AG08395 (cell line): ENCODE measurements at places on chromosomes 1 and 21.

- DNase-seq: no peak
Observed at GRCh38 chr1:46248122-46248920, 758 bp downstream of the RAD54L start.

DNA sequence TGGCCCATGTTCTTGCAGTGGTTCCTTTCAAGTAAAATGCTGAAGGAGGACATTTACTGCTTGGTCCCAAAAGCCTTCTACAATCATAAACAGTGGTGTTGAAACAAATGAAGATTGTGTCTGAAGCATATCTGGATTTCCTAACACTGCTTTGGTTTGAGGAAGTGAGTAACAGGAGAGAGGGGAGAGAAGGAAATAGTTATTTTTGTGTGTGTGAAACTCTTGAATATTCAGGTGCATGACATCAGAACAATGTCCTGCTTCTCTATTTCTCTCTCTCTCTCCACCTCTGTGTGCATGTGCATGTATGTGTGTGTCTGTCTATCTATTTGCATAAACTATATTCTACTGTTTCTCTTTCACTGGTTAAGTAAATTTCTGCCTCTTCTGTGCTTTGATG lies 61.4 kb upstream of the TNFSF18 start:
- DNase-seq: no peak

DNA sequence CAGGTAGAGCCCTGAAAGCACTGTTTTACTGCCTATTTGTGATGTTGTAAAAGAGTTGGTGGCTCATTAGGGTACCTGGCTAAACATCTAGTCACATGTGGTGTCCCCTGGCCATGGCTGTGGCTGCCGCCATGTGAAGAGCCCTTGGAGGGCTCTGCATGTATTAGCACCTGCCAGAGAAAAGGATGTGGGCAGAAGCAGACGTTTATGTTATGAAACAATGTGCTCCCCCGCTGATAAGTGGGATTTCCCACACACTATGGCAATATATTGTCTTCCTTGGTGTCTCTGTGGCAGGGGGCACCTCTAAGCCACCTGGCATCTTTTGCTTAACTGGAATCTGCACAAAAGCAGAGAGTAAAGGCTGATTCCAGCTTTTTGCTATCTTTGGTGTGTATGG lies 9.6 kb downstream of the TENT5C start:
- no peak for DNase-seq

GRCh38 chr1:177174921-177175634 lies 4.3 kb downstream of the BRINP2 start:
- no peak for DNase-seq

- no peak for DNase-seq
Observed at GRCh38 chr1:5722635-5723164, 269.5 kb downstream of the NPHP4 start.

DNA sequence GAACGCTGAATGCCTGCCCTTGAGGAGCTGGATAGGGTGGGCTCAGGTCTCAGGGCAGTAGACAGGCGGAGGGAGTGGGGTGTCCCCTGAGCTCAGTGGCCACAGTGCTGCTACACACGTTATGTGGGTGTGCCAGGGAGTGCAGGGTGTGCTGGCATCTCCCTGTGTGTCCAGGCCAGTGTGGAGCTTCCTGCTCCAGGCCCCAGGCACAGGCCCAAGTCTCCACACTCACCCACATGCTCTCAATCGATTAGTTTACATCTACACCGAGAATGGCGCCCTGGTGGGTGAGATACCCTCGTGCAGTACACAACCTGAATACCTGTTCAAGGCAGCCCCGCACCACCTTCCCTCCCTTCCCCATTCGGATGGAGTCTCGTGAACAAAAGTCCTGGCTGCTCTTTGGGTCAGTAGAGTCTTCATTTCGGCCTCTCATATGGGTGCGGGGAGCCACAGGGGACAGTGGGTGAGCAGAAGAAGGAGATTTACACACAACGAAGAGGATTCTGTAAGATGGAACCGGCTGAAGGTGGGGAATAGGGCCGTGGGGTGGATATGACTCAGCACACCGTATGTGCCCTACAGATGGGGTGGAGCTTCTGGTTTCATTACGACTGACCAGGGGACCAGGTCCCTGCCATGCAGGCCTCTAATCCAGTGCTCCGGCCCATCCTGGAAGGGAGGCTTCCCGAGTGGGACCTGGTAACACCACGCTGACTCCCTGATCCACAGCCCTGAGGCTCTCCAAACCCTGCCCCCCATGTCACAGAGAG lies 93.3 kb downstream of the SPSB1 start:
- no peak for DNase-seq

GRCh38 chr1:16010837-16011236 lies 6.8 kb downstream of the SRARP start:
- DNase-seq: no peak

GRCh38 chr1:9910076-9910422 lies at the start of gene CTNNBIP1:
CTNNBIP1 (minus strand) TSS chr1:9910269; CDS start chr1:9872064, 38,205 bp downstream.
- DNase-seq: peak; percentile 99

GRCh38 chr1:1940123-1940425 lies 21.0 kb upstream of the TMEM52 start:
- no peak for DNase-seq

DNA sequence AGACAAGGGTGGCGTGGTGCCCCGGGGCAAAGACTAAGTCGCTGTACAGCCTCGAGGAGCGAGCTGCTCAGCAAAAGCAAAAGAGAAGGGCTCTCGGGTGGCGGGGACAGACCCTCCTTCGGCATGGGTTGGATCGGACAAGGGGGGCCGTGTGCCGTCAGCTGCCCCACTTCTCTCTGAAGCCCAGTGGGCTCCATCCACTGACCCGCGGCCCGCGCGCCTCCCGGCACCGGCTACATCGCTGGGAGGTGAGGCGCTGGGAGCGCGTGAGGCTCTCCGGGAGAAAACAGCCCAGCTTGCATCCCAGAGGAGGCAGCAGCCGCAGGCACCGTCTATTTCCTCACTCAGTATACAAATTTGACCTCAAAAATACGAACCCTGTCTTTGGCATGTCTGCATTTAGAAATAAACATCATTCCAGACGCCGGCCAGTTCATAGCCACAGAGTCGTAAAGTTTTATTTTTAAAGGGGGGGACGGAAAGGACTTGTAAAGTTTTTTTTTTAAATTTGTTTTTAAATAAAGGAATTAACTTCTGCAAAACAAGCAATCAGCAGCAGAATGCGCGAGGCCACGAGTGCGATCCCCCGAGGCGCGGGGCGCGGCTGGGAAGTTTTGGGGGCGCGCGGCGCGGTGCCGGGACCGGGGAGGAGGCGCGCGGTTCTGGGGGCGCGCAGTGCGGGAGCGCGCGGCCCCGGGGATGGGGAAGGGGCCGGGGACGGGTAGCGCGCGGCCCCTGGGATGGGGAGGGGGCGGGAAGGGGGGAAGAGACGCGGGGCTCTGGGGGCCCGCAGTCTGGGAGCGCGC lies 689 bp upstream of the GPR137B start:
- DNase-seq: peak; percentile 48

GRCh38 chr1:161195171-161195570 lies 3.7 kb downstream of the ADAMTS4 start:
- DNase-seq: no peak

DNA sequence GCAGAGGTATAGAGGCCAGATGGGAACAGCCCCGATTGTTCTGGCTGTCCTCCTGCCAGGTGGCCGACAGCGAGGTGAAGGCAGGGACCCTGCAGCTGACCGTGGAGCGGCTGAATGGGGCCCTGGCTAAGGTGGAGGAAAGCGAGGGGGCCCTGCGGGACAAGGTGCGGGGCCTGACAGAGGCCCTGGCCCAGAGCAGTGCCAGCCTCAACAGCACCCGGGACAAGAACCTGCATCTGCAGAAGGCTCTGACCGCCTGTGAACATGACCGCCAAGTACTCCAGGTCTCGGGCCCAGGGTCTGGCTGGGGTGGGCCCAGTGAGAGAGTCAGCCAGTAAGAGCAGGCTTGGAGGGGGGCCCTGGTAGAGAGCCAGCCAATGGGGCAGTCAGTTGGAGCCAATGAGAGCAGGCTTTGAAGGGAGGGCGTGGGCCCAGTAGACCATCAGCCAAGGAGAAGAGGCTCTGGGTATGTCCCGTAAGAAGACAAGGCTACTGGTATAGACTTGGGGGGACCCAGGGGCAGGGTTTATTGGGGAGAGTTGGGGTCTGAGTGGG lies 11.3 kb downstream of the MFAP2 start:
- DNase-seq: no peak

GRCh38 chr21:32330784-32331311 lies 32.2 kb downstream of the MRAP start:
- DNase-seq: no peak

GRCh38 chr1:233217832-233218231 lies 77.7 kb downstream of the PCNX2 start:
- no peak for DNase-seq

GRCh38 chr1:236877661-236878060 lies 82.6 kb downstream of the MTR start:
- DNase-seq: no peak

- DNase-seq: peak; percentile 48
Observed at GRCh38 chr1:179550746-179551682, 24.7 kb downstream of the NPHS2 start.

- DNase-seq: no peak
Observed at GRCh38 chr1:37866491-37866890, 7.1 kb upstream of the MTF1 start.

GRCh38 chr1:196608390-196609369 lies at the start of gene KCNT2:
KCNT2 (minus strand) TSS chr1:196608440; CDS start chr1:196608309, 131 bp downstream.
- DNase-seq: peak; percentile 38

DNA sequence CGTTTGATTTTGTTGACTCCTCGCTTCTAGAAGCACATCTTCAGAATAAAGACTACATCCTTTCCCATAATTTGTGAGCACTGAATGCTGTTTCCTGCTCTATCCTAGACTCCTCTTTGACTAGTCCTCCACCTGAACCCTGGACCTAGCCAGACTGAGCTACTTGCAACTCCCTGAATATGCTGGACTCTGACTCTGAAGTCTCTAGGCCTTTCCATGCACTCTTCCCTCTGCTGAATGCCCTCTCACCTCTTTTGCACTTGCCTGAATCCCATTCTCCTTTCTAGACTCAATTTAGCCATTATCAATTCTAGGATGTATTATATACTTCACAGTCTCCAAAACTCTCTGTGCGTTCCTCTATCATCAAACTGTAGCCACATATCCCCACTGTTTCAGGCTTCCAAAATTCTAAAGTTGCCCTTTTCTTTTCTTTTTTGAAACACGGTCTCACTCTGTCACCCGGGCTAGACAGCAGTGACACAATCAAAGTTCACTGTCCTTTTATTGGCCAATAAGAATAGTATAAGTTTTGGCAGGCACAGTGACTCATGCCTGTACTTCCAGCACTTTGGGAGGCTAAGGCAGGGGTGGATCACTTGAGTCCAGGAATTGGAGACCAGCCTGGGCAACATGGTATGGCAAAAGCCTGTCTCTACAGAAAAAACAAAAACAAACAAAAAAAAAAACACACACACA lies 127.0 kb downstream of the LTN1 start:
- no peak for DNase-seq

GRCh38 chr1:68185743-68186142 lies 46.6 kb downstream of the WLS start:
- DNase-seq: no peak

DNA sequence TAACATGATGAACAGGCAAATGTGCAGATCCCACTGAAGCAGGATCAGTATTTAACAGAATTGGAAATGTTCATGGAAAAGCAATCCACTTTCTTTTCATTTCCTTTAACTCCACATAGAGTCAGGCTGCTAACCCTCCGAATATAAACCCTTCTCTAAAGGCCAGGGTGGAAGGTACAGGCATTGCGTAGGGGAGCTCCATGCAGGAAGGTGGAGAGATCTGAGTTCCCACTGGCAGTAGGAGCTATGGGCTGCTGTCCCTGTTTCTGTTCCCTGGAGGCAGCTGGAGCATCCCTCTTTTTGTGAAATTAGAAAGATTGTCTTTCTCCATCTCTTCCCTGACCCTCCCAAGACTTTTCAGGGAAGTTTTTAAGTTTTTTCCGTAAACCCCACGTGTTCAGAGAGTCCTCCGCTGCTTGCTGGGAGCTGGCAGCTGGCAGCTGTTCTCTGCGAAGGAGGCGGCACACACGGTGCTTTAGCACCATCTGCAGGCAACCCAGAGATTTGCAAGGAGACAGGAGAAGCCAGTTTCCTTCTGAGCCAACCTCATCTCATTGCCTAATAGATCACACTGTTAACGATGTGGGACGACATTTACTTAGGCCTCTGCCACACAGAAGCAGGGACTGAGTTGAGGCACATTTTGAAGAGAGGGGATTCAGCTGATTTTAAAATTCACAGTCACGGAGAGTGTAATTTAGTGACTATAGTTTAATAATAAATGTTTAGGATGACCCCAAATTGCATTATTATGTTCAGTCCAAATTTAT lies 55.4 kb upstream of the HOOK1 start:
- peak; percentile 93 for DNase-seq

- no peak for DNase-seq
Observed at GRCh38 chr1:197810812-197811211, 35.5 kb upstream of the DENND1B start.

- no peak for DNase-seq
Observed at GRCh38 chr1:84995484-84996334, 1.2 kb downstream of the MCOLN2 start.

DNA sequence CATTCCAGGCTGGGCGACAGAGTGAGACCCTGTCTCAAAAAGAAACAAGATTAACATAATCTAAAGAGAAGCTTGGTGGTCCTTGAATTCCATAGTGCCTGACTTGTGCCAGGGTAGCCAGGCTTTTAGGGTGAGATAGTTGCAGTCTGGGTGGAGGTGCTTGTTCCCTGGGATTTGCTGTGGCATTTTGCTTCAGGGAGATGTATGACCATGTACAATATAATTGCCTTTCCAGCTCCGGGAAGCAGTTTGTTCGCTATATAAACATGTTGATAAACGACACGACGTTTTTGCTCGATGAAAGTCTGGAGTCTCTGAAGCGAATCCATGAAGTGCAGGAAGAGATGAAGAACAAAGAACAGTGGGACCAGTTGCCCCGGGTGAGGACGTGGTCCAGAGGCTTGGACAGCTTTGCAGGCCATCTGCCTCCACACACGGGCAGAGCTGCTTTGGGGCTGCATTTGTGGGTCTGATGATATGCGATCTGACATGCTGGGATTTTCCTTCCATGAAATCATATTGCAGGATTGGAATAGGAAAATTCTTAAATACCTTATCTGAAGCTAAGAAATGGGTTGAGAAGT lies 49.4 kb upstream of the KIF1B start:
- DNase-seq: no peak

GRCh38 chr1:208100906-208101305 lies 143.3 kb downstream of the PLXNA2 start:
- no peak for DNase-seq

- DNase-seq: no peak
Observed at GRCh38 chr1:196546272-196547111, 61.7 kb downstream of the KCNT2 start.

- no peak for DNase-seq
Observed at GRCh38 chr1:19405195-19405760, 80.1 kb downstream of the CAPZB start.

- DNase-seq: no peak
Observed at GRCh38 chr1:178161516-178161915, 67.6 kb downstream of the RASAL2 start.

- no peak for DNase-seq
Observed at GRCh38 chr1:243481101-243481500, 225.3 kb downstream of the SDCCAG8 start.

DNA sequence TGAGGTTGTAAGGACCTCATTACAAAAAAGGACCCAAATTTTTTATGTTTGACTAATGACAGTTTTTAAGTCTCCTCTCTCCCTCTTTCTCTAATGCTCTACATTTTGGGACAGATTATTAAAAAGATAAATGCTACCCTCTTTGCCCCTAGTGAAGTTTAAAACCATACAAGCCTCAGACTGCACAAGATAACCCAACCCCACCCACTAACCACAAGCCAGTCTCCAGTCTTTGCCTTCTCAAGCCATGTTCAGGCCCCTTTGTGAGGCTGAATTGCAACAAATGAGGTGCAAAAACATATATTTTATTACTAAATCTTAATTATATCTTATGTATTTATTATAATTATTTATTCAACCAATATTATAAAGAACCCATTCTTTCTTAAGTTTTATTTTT lies 597.2 kb upstream of the BRINP3 start:
- no peak for DNase-seq
